Gastrocnemius medialis (tissue), 4 donors: ENCODE measurements at places on chromosomes 7 and 10. TPM values are rescaled to one million over a fixed set of nuclear protein-coding genes. Genes with fewer than 3 reads are reported as not detected.

TMEM178B gene
- total RNA-seq, result 1.7 TPM

CDH23 gene
- 1.6 TPM for total RNA-seq

LDB3 gene
- total RNA-seq, result 305 TPM

ATG9B gene
- total RNA-seq, result not detected

ELAPOR2 gene
- total RNA-seq, result 10.5 TPM

CUX1 gene
- total RNA-seq, result 57.9 TPM

MYH16 gene
- not detected for total RNA-seq

IL2RA gene
- total RNA-seq, result not detected

ANKRD7 gene
- not detected for total RNA-seq

CALN1 gene
- not detected for total RNA-seq

FAM221A gene
- total RNA-seq, result 2.2 TPM

ANKRD2 gene
- 105 TPM for total RNA-seq

GTF2I gene
- total RNA-seq, result 108 TPM

LMOD2 gene
- total RNA-seq, result 290 TPM

FXYD4 gene
- not detected for total RNA-seq

AKR1C1 gene
- total RNA-seq, result 203 TPM

ZNF786 gene
- total RNA-seq, result 6.1 TPM

BMPER gene
- total RNA-seq, result 11.0 TPM

GPRIN2 gene
- not detected for total RNA-seq

CLRN3 gene
- 0.27 TPM for total RNA-seq

OR6B1 gene
- total RNA-seq, result not detected

CFAP43 gene
- not detected for total RNA-seq

AKR1E2 gene
- total RNA-seq, result not detected
